ENCODE measurements at places on chromosomes 7 and 10.

GRCh38 chr10:37549054-37549453 is 308.4 kb downstream of the ZNF248 start:
- DNase-seq, result no peak

DNA sequence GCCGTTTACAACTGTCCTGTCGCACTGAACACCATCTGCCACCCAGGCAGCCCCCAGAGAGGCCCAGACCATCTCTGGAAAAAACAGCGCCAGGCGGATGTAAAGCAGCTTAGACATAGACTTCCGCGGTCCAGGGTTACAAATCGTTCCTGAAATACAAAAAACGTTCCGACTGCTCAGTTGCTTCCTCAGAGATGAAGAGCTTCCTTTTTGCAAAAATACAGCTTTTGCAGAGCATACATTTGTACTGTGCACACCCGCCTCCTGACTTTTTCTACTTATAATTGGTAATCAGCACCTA is 11.4 kb downstream of the DAGLB start:
- DNase-seq, result no peak

DNA sequence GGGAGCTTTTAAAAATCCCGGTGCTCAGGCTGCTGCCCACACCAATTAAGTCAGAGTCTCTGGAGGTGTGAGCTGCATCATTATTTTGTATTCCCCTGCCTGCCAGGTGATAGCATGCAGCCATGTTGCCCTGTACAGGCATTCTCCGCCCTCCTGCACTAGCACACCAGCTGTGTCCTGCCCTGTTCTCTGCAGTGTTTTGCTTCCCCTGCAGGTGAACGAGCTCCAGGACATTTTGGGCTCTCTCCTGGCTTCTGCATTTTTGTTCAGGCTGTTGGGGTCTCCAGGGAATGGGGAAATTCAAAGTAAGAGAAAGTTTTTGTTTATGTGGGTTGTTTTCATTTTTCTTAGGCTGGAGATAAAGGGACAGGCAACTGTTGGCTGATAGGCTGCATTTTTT is 271.0 kb upstream of the COBL start:
- no peak for DNase-seq

DNA sequence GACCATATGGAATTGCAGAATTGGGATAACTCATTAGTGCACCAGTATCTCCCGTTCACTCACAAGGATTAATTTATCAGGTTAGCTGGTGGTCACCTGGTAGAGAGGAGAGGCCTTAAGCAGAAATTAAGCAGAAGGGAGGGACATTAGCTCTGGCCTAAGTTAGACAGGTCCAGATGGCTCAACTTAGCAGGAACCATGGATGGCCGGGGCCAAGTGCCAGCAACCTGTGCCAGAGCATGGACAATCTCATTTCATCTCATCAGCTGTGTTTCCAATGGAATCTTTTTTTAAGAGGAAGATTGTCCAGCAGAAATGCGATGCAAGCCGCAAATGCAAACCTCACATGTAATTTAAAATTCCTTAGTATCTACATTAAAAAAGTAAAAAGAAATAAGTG is 82.2 kb downstream of the JCAD start:
- no peak for DNase-seq

DNA sequence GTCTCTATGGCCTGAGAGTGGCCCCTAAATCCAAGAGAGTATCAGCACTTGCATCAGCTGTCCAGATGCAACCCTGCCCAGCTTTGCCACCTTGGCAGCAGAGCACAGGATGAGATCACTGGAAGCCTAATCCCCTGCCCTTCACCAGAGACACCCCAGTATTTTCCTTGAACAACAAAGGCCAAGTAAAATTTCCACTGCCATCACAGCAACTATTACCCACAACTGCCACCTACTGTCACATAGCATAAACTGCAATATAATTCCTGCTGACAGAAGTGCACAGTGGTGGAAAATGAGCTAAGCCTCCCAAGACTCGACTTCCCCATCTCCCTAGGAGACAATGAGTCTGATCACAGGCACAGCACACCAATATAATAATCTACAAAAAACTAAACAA is 462.8 kb upstream of the ZWINT start:
- DNase-seq, result peak; percentile 2

DNA sequence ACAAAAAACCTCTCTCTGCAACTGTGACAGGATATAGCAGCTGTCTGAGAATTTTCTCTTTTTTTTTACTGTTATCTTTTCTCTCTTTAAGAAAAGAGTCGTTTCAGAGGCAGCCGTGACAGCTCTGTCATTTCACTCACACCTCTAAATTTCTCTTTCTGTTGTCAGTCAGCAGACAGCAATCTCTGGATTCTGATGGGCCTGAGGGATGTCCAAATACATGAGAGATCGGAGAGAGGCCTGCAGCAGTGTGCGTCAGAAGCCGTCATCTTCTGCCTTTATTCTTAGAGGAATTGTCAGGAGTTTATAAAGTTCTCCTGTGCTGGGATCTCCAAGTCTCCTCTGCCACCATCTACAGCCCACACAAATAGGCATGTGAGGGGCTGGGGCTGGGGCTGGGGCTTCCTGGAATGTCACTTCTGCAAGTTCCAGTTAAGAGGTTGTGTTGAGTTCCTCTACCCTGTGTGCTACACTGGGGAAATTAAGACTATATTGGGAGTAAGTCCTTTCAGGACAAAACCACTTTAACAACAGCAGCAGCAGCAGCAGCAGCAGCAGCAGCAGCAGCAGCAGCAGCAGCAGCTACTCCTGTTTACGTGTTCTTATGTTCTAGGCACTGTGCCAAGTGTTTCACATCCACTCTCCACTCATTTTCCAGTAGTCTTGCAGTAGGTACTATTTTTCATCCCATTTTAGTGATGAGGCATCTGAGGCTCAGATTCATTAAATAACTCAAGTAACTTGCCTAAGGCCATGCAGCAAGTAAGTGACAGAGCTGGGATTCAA is 541.3 kb downstream of the LRMDA start:
- peak; percentile 76 for DNase-seq

GRCh38 chr10:17838080-17838648 is 29.0 kb downstream of the MRC1 start:
- no peak for DNase-seq

- DNase-seq, result peak; percentile 78
Observed at GRCh38 chr7:93551063-93551895, 23.2 kb downstream of the CALCR start.

DNA sequence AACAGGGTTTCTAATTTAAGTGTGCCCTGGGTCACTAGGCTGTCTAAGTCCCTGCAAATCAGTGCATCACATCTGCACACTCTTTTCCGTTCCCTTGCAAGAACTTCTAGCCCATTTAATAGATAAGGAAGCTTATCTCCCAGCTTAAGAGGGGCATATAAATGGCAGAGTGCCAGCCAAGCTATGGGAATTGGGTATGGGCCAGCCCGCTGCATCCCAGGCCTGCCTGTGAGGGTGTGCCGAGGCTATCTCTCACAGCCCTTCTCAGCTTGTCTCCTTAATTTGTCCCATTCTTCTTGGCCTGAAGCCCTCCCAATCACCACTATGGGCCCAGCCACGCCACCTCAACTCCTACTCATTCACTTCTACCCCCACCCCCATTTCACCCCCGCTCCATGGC is 14.7 kb downstream of the AQP1 start:
- no peak for DNase-seq

- DNase-seq, result no peak
Observed at GRCh38 chr10:132543916-132544743, 6.5 kb downstream of the INPP5A start.

- peak; percentile 66 for DNase-seq
Observed at GRCh38 chr7:36506820-36507219, 117.2 kb downstream of the ANLN start.

- DNase-seq, result peak; percentile 86
Observed at GRCh38 chr7:106772655-106773108, 92.4 kb upstream of the PIK3CG start.

DNA sequence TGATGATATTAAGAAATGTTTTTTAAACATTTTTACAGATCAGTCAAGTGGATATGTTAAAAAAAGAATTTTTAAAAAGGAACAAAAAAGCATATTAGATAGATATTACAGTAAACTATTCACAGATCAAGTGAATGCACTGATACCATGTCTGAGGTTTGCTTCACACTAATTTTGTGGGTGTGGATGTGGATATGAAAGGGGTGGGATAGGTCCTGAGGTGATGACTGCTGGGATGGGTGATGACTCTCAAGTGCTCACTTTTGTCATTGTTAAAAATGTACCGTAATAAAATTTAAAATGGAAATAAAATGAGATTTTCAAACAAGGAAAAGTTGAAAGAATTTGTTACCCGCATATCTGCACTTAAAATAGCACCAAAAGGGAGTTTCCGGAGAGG is 54.1 kb downstream of the AGMO start:
- DNase-seq, result no peak

DNA sequence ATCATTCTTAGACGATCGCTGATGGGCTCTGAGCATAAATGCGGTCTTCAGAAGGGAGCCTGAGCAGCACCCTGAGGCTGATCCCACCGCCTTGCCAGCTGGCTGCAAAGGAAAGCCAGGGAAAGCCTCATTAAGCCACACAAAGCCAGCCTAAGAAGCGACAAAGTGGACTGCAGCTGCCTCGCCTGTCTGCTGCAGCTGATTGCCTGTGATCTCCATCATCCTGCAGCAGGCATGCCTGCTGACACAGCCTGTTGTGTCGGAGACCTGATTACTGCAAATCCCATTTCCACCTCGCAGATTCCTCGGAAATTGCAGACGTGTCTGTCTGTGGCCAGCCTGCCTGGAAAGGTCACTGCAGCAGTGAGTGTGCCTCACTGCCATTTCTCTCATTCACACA is 1087.0 kb upstream of the AUTS2 start:
- DNase-seq, result no peak

- DNase-seq, result peak; percentile 66
Observed at GRCh38 chr7:131502810-131503508, 53.5 kb downstream of the PODXL start.

DNA sequence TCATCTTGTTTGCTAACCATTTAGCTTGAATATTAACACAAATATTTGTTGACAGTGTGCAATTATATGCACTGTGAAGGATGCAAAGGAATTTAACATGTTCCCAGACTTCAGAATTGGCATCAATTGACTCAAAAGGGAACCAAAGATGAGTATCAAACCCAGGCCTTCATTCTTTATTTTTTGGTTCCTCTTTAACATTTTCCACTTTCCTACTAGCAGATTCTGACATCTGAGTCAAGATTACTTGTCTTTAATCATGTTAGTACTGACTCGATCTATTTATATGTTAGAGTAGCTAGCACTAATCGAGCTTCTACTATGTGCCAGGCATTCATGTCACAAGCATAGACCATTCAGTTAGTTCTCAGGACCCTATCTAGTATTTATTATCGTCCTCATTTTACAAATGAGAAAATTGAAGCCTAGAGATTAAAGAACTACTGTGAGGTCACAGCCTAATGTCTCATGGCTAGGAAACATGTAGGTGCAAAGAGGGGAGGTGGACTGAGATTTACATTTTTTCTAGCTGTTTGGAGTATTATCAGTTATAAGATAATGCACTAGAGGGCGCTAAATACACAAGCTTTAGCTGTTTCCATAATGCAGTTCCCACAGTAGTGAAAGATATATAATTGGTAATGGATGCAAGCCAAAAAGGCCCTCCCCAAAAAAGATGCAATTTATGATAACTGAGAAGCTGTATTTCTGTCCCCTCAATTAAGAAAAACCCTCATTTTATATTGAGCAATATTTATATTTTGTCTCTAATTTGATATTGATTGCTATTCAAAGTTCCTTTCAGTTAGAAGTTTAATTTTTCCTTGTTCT is 32.9 kb upstream of the KMT2E start:
- peak; percentile 84 for DNase-seq

DNA sequence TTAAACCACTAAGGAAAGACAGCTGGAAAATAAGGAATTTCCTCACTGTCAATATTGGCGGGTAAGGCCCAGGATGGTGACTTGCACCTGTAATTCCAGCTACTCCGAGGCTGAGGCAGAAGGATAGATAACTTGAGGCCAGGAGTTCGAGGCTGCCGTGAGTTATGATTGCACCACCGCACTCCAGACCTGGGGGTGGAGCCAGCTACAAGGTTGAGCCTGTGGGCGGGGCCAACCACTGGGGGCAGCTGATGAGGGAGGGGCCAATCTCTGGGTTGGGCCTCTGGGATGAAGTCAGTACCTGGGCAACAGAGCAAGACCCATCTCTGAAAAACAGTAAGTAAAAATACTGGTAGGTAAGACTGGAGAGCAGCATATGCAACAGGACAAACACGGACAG is 80.1 kb upstream of the ADO start:
- DNase-seq, result no peak

GRCh38 chr7:134329614-134330346 is 13.1 kb upstream of the SLC35B4 start:
- no peak for DNase-seq

- DNase-seq, result peak; percentile 64
Observed at GRCh38 chr7:4612939-4613841, 68.9 kb upstream of the FOXK1 start.

- peak; percentile 14 for DNase-seq
Observed at GRCh38 chr10:34809796-34810195, 5.3 kb downstream of the PARD3 start.

DNA sequence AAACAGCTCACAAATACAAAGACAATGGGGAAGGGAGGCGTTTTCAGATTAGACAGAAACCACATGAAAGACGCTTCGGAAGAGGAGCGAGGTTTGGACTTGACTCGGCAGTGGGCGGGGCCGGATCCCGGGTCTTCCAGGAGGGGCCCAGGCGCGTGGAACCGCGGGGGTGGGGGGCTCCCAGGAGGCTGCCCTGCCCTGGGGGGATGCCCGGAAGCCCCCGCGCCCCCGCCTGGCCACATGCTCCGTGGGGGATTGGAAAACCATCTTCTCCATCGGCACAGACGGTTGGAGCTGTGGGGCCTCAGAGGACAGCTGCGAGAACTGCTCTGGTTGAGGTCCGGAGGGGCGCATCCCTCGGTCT is 186.0 kb upstream of the SHH start:
- no peak for DNase-seq

- peak; percentile 97 for DNase-seq
Observed at GRCh38 chr10:71964743-71965515, 734 bp downstream of the CHST3 start.

DNA sequence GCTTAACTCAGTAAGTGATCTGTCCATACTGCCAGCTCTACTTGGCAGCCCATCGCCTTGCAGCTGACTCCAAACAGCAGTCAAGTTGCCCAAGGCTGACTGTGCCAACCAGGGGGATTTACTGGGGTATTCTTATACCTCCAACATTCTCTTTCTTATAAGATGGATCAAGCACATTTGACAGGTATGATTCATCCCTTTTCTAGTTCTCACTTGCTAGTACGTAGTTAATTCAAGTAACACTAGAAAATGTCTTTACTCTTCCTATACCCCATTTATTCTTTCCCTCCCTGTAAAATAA is 77.0 kb downstream of the SLC25A13 start:
- DNase-seq, result no peak

- no peak for DNase-seq
Observed at GRCh38 chr7:151039850-151040548, 8.3 kb upstream of the ASIC3 start.

DNA sequence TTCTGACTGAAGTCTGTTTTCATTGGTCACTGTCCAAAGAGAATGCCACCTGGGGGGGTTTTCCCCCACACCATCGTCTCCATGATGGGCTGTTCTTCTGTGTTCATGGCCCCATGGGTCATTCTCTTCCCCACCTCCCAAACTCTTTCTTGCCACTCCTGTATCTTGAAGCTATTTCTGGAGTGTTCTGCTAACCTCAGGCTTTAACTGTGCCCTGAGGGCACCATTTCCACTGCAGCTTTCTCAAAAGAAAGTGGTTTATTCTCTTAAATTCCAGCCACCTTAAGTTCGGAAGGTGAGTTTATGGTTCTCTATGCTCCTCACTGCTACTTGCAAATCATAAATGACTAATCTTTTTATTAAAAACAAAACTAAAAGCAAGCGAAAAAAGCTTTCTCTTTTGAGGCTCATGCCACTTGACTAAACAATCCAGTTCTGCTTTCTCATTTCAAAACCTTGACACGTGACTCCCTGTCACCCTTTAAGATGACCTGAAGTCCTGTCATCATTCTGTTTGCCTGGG is 7.4 kb upstream of the APBB1IP start:
- DNase-seq, result peak; percentile 19
